Right kidney (tissue), 9 donors: ENCODE measurements at places on chromosomes 4 and X.

DNA sequence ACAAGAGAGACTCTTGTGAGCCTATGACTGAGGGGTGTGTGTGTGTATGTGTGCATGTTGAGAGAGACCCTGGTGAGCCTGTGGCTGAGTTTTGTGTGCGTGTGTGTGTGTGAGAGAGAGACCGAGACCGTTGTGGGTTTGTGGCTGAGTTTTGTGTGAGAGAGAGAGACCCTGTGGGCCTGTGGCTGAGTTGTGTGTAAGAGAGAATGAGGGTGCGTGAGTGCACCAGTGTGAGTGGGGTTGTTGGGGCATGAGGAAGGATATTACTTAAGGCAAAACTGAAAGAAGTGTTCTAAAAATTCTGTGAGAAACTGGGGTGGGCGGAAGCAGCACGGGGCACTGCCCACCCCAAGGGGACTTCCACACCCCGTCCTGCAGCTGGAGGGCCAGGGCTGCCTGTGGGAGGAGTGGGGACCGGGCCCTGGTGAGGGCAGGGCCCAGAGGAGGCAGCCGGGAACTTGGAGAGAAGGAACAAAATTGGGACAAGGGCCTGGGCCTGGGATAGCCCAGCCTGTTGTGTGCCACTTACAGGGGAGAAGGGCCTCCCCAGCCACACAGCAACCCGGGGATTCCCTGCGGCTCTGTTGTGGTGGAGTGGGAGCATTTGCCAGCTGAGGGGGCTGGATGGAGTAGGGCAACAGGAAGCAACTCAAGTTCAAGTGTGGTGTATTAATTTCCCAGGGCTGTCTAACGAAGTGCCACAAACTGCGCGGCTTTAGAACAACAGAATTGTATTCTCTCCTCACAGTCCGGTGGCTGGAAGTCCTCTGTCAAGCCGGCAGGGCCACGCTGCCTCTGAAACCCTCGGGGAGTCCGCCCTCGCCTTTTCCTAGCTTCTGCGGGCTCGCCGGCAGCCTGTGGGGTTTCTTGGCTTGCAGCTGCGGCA, 22.1 kb downstream of the TMEM131L start:
- peak; percentile 57 for DNase-seq

- no peak for DNase-seq
Measured at GRCh38 chr4:174713821-174714220, 115.2 kb downstream of the GLRA3 start.

GRCh38 chrX:103607364-103608305, at the start of gene TCEAL3:
Gene TCEAL3, plus strand, starts transcription at chrX:103607963. Its CDS starts 1,102 bp downstream, at chrX:103609065.
- peak; percentile 69 for DNase-seq

- DNase-seq: no peak
Measured at GRCh38 chrX:116873671-116874070, 410.9 kb upstream of the CT83 start.

GRCh38 chr4:74197080-74197479, 39.2 kb downstream of the MTHFD2L start:
- DNase-seq: no peak

- DNase-seq: no peak
Measured at GRCh38 chrX:21166272-21166982, 207.8 kb upstream of the CNKSR2 start.

DNA sequence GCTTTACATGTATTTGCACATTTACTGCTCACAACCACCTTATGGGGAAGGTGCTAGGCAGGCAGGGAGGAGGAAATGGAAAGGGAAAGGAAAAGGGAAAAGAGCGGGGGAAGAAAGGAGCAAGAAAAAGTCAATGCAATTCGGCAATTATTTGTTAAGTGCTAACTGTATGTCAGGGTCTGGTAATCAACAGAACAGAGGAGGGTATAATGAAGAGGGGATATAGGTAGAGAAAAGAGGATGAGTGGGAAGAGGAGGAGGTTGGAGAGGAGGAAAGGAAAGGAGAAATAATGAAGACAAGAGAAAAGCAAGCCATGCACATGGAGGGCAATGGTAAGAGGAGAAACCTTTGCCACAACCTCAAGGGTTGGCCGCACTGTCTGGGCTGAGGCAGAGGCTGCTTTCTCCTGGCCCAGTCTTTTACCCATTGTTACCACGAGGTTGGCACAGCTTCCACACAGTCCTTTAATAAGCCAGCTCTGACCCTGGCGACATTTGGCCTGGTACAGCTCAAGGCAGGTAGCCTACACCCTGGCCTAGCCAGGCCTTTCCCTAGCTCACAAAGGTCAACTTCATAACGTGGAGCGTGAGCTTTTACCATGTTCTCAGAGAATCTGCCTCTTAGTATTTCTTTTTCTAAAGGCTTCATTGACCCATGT, 836 bp downstream of the BTK start:
- DNase-seq: no peak

- no peak for DNase-seq
Measured at GRCh38 chr4:14233126-14233525, 605.6 kb upstream of the BOD1L1 start.

- DNase-seq: no peak
Measured at GRCh38 chr4:186553717-186554116, 1.6 kb downstream of the MTNR1A start.

DNA sequence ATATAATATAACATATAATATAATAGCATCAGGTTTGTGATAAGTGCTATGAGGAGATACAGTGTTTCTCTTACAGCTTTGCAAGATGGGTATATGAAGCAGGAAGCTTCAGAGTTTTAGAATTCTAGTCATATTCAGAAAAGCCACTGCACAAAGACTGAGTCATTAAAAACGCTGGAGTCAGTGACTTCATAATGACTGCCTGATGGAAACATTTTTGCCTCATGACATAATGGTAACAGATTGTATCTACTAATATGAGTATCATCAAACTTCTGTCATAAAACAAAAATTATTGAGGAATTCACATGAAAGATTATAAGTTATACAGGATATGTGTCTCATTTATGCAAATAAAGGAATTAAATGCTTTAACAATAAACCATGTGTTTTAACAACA, 46.8 kb downstream of the EPHA5 start:
- DNase-seq: no peak

DNA sequence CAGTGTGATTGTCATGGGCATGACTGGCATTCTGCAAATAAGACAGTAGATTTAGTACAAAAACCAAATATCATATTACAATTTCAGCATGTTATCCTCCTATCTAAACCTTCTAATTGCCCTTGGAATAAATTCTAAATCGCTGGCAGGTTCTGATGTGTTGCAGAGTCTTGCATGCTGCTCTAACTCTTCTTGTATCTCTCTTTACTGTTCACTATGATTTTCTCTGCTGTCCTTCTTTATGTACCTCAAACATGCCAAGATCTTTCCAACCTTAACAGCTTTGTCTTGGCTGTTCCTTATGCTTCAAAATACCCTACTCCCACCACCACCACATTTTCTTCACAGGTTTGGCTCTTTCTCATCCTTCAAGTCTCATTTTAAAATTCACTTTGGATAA, 43.0 kb upstream of the KCNIP4 start:
- DNase-seq: no peak

GRCh38 chrX:97547877-97548578, 664.3 kb downstream of the RPA4 start:
- DNase-seq: no peak

GRCh38 chrX:18898492-18898891, 85.4 kb downstream of the PHKA2 start:
- no peak for DNase-seq

GRCh38 chr4:176949029-176949428, 156.3 kb upstream of the VEGFC start:
- no peak for DNase-seq

- peak; percentile 1 for DNase-seq
Measured at GRCh38 chrX:42456176-42456700, 321.7 kb downstream of the PPP1R2C start.

DNA sequence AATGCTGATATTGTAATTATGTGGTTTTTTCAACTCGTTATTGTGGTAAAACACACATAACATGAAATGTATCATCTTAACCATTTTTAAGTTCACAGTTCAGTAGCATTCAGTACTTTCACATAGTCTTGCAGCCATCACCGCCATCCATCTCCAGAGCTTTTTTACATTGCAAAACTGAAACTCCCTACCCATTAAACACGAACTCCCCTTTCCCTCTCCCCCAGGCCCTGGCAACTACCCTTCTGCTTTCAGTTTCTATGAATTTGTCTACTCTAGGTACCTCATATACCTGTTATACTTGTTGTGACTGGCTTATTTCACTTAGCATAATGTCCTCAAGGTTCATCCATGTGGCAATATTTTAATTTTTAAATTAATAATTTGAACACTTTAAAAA, 380.6 kb downstream of the MAPK10 start:
- no peak for DNase-seq

DNA sequence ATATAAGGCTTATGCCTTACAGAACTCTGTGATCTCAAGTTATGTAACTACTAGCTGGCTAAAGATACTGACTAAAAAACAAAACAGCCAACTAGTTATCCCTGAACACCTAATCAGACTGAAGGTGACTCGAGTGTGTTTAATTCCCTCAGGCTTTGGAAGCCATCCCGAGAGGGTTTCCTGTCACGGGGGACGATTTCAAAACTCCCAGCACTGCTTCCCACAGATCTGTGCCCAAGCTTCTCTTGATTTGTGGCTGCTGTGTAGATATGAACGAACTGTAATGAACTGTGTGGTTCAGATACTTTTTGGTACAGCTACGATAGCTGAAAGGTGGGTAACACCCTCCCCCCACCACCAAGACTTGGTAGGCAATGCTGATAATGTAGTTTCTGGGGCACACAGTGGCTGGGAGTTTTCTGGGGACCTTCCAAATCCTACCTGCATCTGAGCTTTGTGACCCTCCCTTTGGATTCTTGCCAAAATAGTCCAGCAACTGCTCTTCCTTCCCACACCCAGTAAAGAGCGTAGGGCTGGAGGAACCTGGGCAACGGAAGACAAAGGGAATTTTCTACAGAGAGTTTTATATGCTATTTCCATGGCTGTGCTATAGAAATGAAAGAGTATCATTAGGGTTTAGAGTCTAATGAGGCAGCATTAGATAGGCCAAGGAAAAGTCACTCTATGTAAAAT, 148.8 kb downstream of the MGST2 start:
- no peak for DNase-seq

GRCh38 chr4:187006189-187006618, 282.5 kb upstream of the FAT1 start:
- peak; percentile 17 for DNase-seq

DNA sequence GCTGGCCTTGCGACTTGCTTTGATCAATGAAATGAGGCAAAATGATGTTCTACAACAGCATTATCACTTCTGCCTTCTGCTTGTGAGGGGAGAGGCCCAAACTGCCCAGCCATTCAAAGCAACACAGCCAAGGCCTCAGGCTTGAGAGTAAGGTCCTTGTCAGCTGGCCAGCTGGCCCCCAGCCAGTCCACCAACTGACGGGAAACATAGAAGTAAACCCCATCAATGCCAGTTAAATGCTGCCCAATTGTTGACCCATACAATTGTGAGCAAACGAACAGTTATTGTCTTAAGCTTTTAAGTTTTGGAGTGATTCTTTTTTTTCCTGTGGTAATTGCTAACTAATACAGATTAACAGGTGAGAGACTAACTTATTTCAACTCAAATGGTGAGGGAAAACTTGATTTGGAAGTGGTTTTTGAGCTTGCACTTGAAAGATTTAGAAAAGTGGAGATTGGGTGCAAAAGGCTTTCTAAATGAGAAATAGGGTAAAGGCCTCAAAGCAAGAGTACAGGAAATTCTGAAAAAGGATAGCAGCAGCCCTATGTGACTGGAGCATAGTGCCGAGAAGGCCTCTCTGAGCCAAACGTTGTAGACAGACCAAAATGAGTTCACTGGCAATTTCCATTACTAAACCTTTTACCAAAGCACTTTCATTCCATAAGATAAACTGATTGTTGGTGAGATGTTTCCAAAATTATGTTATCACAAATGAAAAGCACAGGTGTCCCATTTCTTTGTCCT, 66.9 kb downstream of the ARHGEF38 start:
- DNase-seq: no peak

- DNase-seq: no peak
Measured at GRCh38 chr4:182074810-182075209, 168.4 kb upstream of the TENM3 start.

DNA sequence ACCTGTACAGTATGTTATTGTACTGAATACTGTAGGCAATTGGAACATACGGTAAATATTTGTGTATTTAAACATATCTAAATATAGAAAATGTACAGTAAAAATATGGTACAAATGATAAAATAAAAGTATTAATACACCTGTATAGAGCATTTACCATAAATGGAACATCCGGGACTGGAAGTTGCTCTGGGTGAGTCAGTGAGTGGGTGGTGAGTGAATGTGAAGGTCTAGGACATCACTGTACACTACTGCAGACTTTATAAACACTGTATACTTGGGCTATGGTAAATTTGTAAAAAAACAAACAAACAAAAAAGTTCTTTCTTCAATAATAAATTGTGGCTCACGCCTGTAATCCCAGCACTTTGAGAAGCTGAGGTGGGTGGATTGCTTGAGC, 52.4 kb upstream of the FHL1 start:
- no peak for DNase-seq

- no peak for DNase-seq
Measured at GRCh38 chr4:37665333-37666320, 20.5 kb downstream of the RELL1 start.

DNA sequence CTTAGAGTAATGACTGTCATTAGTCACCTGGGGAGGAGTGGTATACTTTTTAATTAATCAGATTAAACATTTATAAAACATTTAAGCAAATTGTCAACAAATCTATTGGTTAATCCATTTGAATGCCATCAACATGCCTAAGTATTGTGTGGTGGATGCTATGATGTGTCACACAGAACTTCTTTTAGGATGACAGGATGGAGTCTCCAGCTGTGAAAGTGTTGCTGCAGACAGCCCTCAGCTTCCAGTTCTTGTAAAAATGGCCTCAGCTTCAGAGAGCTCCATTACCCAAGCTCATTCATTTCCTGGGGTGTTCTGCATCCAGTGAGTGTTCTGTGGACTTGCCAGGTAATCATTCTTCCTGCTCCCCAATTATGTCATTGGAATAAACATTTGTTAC, 74.3 kb upstream of the CLNK start:
- no peak for DNase-seq

GRCh38 chr4:72019688-72020087, 12.1 kb upstream of the NPFFR2 start:
- no peak for DNase-seq

DNA sequence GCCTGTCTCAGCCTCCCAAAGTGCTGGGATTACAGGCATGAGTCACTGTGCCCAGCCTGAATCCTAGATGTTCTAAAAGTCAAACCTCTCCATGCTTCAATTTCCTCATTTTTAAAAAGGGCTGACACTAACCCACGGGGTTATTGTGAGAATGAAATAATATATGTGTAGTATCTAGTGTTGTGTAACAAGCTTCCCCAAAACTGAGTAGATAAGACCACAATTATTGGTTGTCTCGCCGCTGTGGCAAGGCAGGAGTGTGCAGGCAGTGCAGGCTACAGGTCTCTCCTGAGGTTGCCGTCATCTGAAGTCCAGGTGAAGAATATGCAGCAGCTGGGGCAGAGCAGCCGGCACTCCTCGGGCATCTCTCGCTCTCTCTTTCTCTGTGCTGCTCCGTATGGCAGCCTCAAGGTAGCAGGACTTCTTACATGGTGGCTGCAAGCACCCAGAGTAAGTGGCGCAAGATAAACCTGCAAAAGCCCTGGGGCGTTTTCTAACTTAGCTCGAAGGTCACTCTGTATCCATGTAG, 30.9 kb downstream of the RAB33B start:
- no peak for DNase-seq
